Left renal pelvis (tissue), 4 donors: ENCODE measurements at places on chromosomes 3 and 15.

DNA sequence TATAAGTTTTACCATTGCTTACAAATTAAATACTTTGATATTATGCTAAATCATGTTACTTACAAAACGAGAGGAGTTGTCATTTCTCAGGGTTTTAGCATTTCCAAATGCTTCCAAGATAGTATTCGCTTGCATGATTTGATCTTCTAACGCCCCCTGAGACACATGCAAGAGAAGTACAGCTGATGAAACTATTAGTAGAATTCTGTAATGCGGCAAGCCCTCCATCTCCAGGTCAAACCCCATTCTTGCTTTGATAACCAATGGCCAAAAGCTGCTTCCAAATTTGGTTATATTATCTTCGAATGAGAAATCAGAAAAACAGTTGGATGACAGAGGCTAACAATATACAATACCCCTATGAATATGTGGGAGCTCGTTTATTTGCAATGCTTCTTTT lies 14.7 kb downstream of the MYH15 start:
- no peak for DNase-seq

GRCh38 chr3:127034990-127035652 lies 52.2 kb downstream of the PLXNA1 start:
- DNase-seq, result no peak

GRCh38 chr3:188567478-188568195 lies 413.7 kb downstream of the LPP start:
- DNase-seq, result no peak

- no peak for DNase-seq
Measured at GRCh38 chr3:25678581-25678980, 13.9 kb upstream of the TOP2B start.

GRCh38 chr3:150129166-150129565 lies 158.5 kb upstream of the PFN2 start:
- DNase-seq, result no peak

DNA sequence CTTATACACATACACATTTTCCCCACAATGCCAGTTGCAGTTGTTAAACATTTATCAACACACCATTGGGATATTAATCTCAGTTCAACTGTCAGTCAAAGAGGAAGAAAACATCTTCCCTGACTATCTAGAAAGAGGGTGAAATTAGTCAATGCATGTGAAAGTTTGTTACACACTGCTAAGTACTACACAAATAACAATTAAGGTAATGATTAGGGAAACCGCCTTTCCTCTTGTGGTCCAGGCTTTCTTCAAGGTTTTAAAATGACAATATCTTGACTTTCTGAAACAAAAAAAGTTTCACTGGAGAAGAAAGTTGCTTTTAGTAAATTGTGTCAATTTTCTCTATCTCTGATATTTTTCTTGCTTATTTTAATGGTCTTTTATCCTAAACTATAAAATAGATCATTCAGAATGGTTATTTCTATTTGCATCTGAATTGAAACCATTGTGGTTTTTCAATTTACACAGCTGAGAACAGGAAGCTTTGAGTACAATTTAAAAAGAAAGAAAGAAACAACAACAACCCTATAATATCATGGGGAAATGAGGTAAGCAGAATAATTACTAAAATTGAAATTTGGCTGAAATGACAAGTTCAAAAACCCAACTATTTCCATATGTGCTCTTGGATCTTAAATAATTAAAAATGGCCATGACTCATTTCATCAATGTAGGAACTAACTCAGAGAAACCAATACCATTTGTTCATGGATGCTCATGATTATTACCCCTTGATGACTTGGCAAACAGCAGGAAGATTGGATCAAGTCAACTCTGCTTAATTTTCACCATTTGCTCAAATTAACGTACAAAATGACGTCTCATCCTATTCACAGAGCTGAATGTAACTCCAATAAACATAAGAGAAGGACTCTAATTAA lies 31.7 kb downstream of the GPR149 start:
- no peak for DNase-seq

GRCh38 chr3:184541886-184542562 lies 19.6 kb upstream of the EPHB3 start:
- DNase-seq, result no peak

DNA sequence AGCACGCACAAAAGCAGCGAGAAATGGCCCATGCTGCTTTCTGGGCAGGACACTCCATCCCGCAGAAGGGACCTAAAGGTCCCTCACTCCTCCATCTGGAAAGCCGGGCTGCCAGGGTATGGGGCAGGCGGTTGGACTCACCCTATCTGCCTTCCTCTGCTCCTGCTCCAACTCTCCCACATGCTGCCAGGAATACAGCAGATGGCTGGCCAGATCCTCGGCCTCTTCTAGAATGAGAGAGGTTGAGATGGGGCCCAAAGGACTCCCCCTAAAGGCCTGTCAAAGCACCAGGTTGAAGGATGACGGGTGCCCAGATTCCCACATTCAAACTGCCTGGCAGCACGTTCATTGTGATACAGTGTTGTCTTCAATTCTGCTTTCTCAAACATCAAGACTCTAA lies 85.1 kb upstream of the C2CD4B start:
- DNase-seq, result no peak

- no peak for DNase-seq
Measured at GRCh38 chr15:39200586-39200985, 380.3 kb upstream of the THBS1 start.

GRCh38 chr3:99393961-99394360 lies 244.4 kb upstream of the COL8A1 start:
- no peak for DNase-seq

DNA sequence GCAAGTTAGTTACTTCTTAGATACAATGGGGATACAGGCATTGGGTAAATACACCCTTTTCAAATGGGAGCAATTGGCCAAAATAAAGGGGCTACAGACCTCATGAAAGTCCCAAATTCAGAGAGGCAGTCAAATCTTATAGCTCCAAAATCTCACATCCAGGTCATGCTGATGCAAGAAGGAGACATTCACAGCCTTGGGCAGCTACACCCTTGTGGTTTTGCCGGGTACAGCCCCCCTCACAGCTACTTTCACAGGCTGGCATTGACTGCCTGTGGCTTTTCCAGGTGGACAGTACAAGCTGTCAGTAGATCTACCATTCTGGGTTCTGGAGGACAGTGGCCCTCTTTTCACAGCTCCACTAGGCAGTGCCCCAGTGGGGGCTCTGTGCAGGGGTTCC lies 17.5 kb upstream of the PLSCR1 start:
- no peak for DNase-seq

DNA sequence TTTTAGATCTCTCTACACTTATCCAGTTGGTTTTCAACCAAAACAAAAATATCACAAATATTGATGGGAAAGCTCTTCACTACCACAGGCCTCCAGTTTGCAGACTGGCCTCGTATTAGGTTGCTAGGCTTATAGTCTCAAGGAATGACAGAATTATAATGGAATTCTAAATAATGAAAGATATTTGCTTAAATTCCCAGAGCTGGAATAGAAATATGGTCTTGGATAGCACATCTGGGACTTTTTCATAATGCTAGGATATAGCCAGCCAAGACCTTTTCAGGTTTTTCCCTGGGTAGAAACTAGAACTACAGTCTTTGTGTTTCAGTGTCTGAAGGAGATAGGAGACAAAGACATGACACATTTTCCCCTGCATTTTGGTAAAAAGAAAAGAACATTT lies 121.9 kb upstream of the STAC start:
- no peak for DNase-seq
